ENCODE measurements at places on chromosomes 7 and 10. TPM values are rescaled to one million over a fixed set of nuclear protein-coding genes. Genes with fewer than 3 reads are reported as not detected.

Gene WEE2
- polyA plus RNA-seq: not detected

Gene STEAP2
- polyA plus RNA-seq: not detected

Gene RBM20
- polyA plus RNA-seq: not detected

Gene TRPV5
- not detected for polyA plus RNA-seq

Gene PRDX3
- 71.2 TPM for polyA plus RNA-seq

Gene RAB19
- 0.90 TPM for polyA plus RNA-seq

Gene UNCX
- polyA plus RNA-seq: not detected

Gene NUDT13
- 1.3 TPM for polyA plus RNA-seq

Gene SYT15B
- polyA plus RNA-seq: not detected

Gene SPDYE2
- 1.2 TPM for polyA plus RNA-seq

Gene CLDN3
- polyA plus RNA-seq: not detected

Gene PTF1A
- not detected for polyA plus RNA-seq

Gene VGF
- not detected for polyA plus RNA-seq

Gene OPN1SW
- polyA plus RNA-seq: not detected

Gene RELN
- not detected for polyA plus RNA-seq

Gene CD36
- 0.69 TPM for polyA plus RNA-seq
